ENCODE measurements at places on chromosomes 16 and 17. TPM values are rescaled to one million over a fixed set of nuclear protein-coding genes. Genes with fewer than 3 reads are reported as not detected.

- no peak for DNase-seq
- H3K36me3 ChIP-seq = no peaks in the 10 kb centered on the region
- H3K4me3 ChIP-seq = no peak overlapping the region
- H3K27me3 ChIP-seq = no peaks in the 10 kb centered on the region
Observed at GRCh38 chr16:81532491-81533174, 88.0 kb downstream of the CMIP start.

DNA sequence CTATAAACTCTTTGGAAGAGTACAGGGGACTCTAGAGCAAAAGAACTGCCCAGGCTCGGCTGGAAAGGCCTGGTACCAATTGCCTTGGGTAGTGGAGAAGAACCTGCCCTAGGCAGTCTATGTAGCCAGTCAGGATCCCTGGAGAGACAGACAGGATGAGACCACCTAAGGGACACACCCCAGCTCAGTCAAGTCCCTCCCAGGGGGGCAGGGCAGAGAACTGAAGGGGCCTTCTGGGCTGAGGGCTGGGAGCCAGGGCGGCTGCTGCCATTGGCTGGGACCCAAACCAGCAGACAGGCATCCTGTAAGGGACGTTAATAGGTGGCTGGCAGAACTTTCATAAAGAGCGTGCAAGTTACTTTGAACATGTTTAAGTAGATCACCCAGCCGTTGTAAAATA is 12.8 kb upstream of the SLC38A8 start:
- H3K27ac ChIP-seq = no peak overlapping the region
- H3K36me3 ChIP-seq = peaks cover 59% of the 10 kb centered on the region
- DNase-seq = no peak
- no peak overlapping the region for H3K4me3 ChIP-seq

DNA sequence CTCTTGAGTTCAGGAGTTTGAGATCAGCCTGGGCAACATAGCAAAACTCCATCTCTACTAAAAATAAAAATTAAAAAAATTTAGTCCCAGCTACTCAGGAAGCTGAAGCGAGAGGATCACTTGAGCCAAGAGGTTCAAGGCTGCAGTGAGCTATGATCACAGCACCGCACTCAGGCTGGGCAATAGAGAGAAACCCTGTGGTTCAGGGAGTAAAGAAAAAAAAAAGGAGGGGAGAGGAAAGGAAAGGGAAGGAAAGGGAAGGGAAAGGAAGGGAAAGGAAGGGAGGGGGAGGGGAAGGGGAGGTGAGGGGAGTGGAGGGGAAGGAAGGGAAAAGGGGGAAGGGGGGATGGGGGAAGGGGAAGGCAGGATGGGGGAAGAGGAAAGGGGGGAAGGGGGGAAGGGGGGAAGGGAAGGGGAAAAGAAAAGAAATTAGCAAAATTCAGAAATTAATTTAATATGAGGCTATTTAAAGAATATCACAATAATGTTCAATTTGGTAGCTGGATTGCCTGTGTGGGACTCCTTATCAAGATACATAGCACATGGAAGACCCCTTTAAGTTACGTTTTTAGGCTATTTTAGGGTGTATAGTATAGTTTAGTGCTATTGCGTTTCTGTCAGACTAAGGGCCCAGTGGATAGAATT is 424.3 kb downstream of the CDH8 start:
- no peaks in the 10 kb centered on the region for H3K36me3 ChIP-seq
- peaks cover 17% of the 10 kb centered on the region for H3K27me3 ChIP-seq
- no peak overlapping the region for H3K4me3 ChIP-seq
- no peak overlapping the region for H3K27ac ChIP-seq
- H3K4me1 ChIP-seq = no peaks in the 10 kb centered on the region

GRCh38 chr17:4314179-4314578 is 50.4 kb upstream of the ANKFY1 start:
- H3K27ac ChIP-seq = no peak overlapping the region
- H3K36me3 ChIP-seq = no peaks in the 10 kb centered on the region
- no peaks in the 10 kb centered on the region for H3K27me3 ChIP-seq
- no peak overlapping the region for H3K4me3 ChIP-seq

DNA sequence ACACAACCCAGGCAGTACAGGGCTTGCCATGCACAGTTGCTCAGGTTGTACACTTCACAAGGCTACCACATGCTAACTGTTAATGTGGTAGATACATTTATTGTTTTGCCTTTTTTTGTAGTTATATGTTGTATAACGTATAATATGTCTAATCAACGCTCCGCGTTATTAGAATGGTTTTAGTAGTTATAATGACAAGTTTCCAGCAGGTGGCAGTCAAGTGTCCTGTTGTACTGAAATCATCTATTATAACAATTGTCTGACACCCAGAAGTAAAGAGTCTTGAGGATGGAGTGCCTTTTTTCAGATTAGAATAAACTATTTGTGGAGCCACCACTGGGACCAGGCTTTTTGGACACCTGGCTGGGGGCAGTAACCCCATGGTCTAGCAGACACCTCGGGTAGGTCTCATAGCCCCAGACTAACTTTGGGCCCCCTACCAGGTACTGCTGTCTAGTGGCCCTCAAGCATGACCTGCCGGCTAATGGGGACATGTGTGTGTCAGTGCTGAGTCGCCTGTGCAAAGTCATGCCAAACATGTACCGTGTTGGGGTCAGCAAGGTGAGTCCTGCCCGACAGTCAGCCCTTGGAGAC is 32.8 kb downstream of the MYO15A start:
- H3K4me3 ChIP-seq = no peak overlapping the region
- H3K27ac ChIP-seq = no peak overlapping the region
- H3K4me1 ChIP-seq = no peaks in the 10 kb centered on the region
- no peak for DNase-seq

- DNase-seq = no peak
- H3K27ac ChIP-seq = no peak overlapping the region
- H3K27me3 ChIP-seq = peaks cover 27% of the 10 kb centered on the region
- H3K36me3 ChIP-seq = no peaks in the 10 kb centered on the region
- no peak overlapping the region for H3K4me3 ChIP-seq
- no peaks in the 10 kb centered on the region for H3K4me1 ChIP-seq
Observed at GRCh38 chr17:4508207-4508606, 9.5 kb downstream of the SPNS2 start.

- no peaks in the 10 kb centered on the region for H3K36me3 ChIP-seq
- peaks cover 10% of the 10 kb centered on the region for H3K4me1 ChIP-seq
- H3K4me3 ChIP-seq = no peak overlapping the region
Observed at GRCh38 chr16:78770353-78771091, 671.1 kb downstream of the WWOX start.

The TMEM238L gene
- total RNA-seq = not detected

The KRT20 gene
- total RNA-seq = not detected

- H3K4me3 ChIP-seq = peak overlapping the region; percentile 87
- DNase-seq = no peak
- H3K4me1 ChIP-seq = peaks cover 26% of the 10 kb centered on the region
- H3K27ac ChIP-seq = peak overlapping the region; percentile 57
Observed at GRCh38 chr16:1781758-1782407, 488 bp downstream of the SPSB3 start.

The HBZ gene
- not detected for total RNA-seq

- H3K36me3 ChIP-seq = peaks cover 2% of the 10 kb centered on the region
- no peak for DNase-seq
- no peaks in the 10 kb centered on the region for H3K27me3 ChIP-seq
Observed at GRCh38 chr16:64773638-64774037, 348.2 kb downstream of the CDH11 start.

DNA sequence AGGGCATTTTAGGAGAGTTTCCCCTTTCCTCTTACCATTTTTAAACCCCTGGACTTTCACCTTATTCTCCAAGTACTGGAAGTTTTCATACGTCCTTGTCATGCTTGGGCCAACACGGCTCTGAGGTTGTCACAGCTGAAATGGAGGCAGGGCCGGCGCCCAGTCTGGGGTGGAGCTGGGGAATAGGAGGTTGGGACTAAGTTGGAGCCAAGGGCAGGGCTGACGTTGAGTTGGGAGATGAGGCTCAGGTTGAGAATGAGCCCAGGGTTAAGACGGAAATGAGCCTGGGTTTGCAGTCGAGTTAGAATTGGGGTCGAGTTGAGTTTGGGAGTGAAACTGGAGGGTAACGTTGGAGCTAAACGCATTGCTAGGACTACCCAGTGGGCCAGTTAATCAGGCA is 1.3 kb downstream of the CLEC10A start:
- H3K36me3 ChIP-seq = no peaks in the 10 kb centered on the region
- no peak overlapping the region for H3K4me3 ChIP-seq
- no peaks in the 10 kb centered on the region for H3K4me1 ChIP-seq
- peaks cover 9% of the 10 kb centered on the region for H3K27me3 ChIP-seq

DNA sequence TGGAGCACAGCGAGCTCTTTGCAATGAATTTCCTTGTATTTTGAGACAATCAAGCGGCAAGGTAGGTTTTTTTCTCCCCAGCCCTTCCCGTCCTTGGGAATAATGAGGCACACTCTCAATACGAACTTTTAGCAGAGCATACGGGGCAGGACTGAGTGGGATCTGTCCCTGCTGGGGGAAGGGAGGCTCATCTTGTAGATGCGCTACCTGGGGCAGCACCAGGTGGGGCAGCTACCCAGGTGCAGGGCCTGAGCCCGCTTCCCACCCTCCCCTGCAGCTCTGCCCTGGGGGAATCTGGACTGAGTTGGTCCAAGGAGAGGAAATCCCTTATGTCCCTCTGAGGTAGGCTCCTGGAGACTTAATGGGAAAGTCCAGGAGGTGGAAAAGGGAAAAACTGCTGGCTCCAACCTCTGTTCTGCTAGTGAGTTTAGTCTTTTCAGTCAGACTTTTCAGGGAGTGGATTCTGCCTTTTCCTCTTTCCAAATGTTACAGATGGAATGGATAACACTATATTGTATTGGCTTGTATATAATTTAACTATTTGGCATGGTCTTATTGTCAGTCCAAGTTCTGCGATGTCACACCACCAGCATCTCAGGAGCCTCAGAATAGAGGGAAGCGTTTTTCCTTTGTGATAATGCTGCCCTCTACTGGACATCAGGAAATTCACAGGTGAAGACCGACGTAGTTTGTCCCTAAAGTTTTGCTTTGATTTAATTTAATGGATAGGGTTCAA is 9.6 kb upstream of the CES1 start:
- no peaks in the 10 kb centered on the region for H3K36me3 ChIP-seq
- no peaks in the 10 kb centered on the region for H3K4me1 ChIP-seq
- H3K4me3 ChIP-seq = no peak overlapping the region
- H3K27me3 ChIP-seq = peaks cover 21% of the 10 kb centered on the region
- H3K27ac ChIP-seq = no peak overlapping the region

The CCL1 gene
- total RNA-seq = not detected

DNA sequence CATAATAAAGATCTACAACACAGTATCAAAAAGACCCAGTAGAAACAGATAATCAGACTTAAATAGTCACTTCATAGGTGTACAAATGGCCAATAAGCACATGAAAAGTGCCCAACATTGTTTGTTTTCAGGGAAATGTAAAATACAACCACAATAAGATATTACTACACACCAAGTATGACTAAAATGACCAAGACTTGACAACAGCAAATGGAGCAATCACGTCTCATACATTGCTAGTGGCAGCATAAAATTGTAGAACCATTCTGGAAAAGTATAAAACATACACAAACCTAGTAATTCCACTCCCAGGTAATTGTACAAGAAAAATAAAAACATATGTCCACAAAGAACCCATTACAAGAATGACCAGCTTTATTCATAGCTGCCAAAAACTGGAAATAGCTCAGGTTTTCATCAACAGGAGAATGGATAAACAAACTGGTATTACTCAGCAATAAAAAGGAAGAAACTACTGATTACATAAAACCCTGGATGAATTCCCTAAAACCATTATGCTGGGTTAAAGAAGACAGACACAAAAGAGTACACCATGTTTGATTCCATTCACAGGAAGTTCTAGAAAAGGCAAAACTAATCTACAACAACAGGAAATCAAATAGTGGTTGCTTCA is 85.6 kb downstream of the TTC19 start:
- DNase-seq = no peak
- no peaks in the 10 kb centered on the region for H3K27me3 ChIP-seq
- peaks cover 42% of the 10 kb centered on the region for H3K36me3 ChIP-seq
- H3K27ac ChIP-seq = peak overlapping the region; percentile 44

GRCh38 chr16:67481561-67482232 is 740 bp upstream of the ATP6V0D1 start:
- DNase-seq = no peak
- H3K27ac ChIP-seq = peak overlapping the region; percentile 97
- no peaks in the 10 kb centered on the region for H3K27me3 ChIP-seq
- peaks cover 30% of the 10 kb centered on the region for H3K4me1 ChIP-seq
